Motor neuron (in vitro differentiated cells): ENCODE measurements at places on chromosomes 11 and 22.

DNA sequence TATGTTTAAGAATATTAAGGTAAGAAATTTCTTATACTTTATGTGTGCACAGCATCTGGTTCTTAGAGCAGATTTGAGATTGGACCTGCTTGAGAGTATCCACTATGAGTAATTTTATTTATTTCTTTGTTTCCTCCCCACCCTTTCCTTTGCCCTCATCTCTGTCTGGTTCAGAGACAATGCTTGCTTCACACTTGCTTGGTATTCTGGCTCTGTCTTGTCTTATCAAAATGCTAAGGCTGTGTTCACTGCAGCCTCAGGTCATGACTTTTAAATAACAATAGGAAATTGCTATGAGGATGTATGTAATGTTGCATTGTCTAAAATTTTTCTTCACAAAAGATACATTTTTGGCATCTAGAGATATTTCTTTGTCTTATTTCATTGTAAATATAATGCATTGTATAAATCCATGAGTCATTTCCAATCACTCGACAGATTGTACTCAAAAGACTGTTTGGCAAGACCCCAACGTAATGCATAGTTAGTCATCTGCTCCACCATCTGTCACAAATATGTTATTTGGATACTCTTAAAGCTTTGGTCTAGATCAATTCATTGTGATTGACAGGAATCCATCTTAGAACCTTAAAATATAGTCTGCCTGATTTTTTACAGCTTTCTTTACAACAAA, 395.7 kb downstream of the AASDHPPT start:
- peak; percentile 74 for ATAC-seq

DNA sequence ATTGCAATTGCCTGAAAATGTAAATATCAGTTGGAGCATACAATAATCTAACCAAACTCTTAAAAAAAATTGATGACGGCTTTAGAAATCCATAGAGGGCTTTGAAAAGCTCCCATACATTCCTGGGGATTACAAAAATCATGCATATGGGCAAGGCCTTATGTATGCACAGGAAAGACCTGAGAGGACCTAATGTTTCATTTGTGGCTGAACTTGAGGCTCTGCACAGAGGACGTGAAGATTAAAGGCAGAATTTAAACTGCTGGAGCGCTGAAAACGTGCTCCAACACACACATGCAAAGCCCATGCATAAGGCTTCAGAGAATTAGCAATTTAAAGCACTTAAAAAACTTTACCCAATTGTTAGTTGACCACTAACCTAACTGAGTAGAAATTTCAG, 3.5 kb downstream of the OR5B12 start:
- ATAC-seq, result peak; percentile 46

DNA sequence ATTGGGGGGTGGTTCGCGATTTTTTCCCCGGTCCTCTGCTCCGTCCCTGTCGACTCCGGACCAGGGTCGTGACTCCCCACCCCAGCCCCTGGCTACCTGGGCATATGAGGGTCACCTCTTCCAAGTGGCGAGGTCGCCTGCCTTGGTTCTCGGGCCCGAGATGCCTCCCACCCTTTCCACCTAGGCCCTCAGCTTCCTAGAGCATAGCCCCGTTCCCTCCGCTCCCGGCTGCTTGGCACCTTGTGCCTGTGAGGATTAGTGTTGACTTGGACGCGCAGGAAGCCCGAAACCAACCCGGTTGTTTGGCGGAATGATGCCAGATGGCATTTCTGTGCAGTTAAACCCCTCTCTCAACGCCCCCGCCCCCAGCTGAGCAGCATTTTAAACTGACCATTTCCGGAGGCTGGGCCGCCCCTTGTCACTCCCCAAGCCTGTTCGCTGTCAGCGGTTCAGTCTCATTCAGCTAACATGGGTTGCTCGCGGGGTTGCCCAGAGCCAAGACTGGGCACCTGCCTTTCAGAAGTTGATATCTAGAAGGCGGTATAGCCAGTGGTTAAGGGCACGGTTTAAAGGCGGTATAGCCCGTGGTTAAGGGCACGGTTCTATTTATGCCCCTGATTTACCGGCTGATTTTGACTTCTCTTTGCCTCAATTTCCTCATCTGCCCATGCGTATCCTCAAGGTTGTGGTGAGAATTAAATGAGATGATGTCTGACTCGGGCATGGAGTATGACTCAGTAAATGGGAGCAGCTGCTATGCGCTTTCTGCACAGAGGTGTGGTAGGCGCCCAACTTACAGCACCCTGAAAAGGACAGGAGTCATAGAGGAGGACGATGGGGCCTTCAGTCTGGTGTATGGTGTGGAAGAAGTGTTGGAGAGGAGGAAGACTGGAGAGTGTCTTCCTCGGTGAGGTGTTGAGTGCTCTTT, 639 bp downstream of the INCENP start:
- peak; percentile 36 for ATAC-seq

- ATAC-seq, result no peak
Observed at GRCh38 chr11:56693428-56693827, 5.5 kb upstream of the OR9G1 start.

DNA sequence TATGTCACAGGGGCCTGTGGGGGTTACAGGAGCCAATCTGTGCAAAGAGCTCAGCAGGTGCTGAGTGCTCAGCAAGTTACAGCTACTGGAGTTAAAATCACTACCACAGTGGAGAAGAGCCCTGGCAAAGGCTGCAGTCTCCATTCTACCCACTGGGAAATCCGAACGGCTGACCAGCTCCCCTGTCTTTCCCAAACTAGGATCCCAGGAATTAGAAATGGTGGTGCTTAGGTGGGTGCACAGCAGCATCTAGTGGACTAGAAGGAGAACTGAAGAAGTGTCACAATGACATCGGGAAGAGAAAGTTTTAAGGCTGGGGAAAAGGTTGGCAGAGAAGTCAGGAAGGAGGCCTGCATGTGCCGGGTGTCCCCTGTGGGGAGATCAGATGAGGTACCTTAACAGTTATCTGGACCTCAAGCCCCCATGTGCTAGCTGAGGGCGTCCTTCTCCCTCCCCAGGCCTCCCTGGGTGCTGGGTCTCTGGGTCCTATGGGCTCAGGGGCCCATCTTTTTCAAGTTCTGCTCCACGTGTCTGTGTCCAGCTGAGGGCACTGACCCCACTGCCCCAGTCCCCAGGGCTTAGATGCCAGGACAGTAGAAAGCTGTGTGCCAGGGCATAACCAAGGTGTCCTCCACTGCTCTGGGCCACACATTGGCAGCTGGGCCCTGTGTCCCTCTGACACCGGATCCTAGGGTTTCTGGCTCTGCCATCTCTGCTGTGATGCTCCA, 1.9 kb downstream of the PIWIL3 start:
- ATAC-seq, result no peak

- no peak for ATAC-seq
Observed at GRCh38 chr11:16512198-16512898, 156.0 kb upstream of the SOX6 start.

DNA sequence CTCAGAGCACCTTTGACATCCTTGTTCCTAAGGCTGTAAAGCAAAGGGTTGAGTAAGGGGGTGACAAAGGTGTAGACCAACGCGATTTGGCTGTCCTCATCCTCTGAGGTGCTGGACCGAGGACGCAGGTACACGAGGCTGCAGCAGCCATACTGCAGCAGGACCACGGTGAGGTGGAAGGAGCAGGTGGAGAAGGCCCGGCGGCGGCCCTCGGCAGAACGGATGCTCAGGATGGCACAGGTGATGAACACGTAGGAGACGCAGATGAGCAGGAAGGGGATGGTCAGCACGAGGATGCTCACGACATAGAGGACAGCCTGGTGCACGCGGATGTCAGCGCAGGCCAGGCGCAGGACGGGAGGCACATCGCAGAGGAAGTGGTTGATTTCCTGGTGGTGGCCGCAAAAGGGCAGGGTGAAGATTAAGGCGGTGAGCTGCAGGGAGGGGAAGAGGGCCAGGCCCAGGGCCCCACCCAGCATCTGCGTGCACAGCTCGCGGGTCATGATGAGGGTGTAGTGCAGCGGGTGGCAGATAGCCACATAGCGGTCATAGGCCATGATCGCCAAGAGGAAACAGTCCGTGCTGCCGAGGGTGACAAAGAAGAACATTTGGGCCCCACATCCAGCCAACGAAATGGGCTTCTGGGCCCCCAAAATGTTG, 632 bp downstream of the OR10Q1 start:
- ATAC-seq, result no peak

DNA sequence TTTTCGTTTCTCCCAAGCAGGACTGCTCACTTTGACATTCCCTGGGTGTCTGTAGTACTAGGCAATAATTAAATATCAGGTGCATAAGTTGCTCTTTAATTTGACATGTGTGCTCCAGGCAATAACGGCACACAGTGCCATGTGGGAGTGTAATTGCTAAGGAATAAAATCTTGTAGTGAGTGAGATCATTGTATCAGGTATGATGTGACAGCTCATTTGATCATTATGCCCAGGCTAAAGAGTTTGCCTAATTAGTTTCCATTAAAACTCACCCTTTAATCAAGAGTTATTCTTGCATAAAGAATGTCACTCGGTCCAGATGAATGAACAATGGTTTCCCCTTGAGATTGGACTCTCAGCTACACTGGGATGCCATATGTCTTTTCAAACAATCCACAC, 220.0 kb downstream of the INSC start:
- ATAC-seq, result no peak

GRCh38 chr22:25928038-25928437, 186.1 kb downstream of the MYO18B start:
- no peak for ATAC-seq

- no peak for ATAC-seq
Observed at GRCh38 chr11:59501931-59502330, 1.4 kb upstream of the OR4D11 start.

DNA sequence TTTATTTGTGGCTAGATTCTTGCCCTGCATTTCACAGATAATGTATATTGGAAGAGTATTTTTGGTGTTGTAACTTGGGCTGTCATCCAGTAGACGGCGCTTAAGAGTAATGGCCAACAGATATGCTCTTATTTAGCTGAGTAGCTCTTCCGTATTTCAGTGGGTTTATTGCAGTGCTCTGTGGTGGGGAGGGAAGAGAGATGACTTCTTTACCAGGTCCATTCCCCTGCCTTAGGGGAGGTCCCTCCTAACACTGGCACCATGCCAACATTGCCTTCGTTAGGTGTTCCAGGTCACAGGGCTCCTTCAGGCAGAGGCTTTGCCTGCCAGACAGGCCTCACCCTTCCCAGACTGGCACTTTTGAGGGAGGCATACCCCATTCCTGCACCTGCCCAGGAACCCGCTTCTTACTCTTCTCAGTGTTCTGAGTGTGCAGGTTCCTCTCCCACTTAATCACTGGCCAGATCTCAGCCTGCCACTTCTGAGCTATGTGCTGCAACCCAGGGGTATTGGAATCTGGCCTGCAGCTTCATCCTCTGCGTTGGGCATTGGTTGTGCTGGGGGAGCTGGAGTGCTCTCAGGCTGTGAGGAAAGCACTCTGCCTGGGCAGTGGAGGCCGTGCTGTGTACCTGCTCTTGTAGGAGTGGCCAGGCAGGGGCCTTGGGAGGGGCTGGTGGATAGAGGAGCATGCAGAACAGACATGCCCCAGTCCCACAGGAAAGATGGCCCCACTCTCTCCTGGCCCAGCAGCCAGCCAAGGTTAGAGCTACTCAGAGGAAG, 29.4 kb upstream of the SLN start:
- ATAC-seq, result no peak

GRCh38 chr11:63671322-63672155, at the start of gene ATL3:
ATL3 (minus strand) TSS chr11:63671376; CDS start chr11:63671335, 41 bp downstream.
- peak; percentile 72 for ATAC-seq

DNA sequence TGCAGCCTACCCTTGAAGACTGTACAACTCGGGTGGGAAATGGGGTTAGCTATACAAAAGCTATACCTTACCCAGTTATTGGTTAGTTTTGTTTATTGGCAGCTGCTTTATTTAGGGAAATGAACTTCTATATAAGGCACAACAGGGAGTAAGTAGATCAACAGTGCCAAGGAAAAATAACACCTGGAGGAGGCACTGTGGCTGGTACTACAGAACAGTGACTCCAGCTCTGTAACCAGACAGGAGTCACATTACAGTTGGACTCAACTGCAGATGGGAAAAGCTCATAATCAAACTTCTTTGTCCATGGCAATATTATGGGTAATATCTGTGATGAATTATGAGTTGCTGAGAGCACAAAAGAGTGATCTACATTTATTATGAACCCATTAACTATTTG, 14.0 kb downstream of the P4HA3 start:
- ATAC-seq, result no peak

DNA sequence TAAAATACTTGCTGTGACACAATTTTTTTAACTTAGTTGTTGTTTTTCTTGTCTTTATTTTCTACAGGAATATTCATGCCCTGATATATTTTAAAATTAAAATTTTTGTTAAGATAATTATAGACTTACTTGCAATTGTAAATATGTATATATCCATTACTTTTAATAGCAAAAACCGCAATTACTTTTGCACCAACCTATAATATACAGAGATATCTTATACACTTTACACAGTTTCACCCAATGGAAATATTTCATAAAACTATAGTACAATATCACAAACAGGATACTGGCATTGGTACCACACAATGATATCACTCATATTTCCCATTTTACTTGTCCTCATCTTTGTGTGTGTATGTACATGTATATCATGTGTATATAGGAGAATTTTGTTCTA, 188.8 kb downstream of the DLG2 start:
- ATAC-seq, result no peak

- ATAC-seq, result peak; percentile 60
Observed at GRCh38 chr11:113906038-113906437, 1.4 kb downstream of the HTR3B start.

GRCh38 chr11:115607621-115608221, 103.5 kb upstream of the CADM1 start:
- ATAC-seq, result no peak

GRCh38 chr22:35641494-35642120, 6.6 kb upstream of the APOL6 start:
- ATAC-seq, result no peak

DNA sequence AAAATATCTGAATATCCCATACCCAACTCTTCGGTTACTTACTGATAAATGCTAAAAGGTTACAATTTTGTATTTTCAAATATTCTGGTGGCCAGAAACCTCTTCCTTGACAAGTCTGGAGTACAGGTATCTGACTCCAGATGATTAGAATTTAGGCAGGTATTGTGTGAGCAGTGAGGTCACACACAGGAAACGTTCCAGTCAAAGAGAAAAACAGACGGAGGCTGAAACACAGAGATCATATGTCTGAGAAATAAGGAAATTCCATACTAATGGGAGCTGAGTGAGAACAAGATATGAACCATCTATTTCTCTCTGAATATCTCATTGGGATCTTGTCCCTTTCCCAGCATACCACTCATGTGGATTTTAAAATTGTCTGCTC, 89.4 kb upstream of the IGLL5 start:
- ATAC-seq, result no peak
